ENCODE measurements at places on chromosomes 6 and 20. TPM values are rescaled to one million over a fixed set of nuclear protein-coding genes. Genes with fewer than 3 reads are reported as not detected.

DNA sequence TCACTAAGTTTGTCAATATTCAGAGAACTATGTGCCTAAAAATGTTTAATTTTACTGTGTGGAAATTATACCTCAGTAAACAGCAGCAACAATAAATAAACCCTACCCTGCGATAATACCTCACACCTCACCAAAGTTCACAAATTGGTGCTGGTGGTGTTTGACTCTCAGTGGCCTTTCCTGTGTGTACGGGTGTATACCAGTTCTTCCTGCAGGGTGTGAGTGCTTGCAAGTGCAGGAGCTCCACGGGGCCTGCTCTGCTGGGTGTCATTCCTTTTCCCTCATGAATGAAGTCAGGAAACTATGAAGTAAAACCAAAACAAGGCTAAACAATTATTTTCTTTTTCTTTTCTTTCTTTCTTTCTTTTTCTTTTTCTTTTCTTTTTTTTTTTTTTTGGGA, 4.1 kb upstream of the ENPP5 start:
- DNase-seq, result no peak

DNA sequence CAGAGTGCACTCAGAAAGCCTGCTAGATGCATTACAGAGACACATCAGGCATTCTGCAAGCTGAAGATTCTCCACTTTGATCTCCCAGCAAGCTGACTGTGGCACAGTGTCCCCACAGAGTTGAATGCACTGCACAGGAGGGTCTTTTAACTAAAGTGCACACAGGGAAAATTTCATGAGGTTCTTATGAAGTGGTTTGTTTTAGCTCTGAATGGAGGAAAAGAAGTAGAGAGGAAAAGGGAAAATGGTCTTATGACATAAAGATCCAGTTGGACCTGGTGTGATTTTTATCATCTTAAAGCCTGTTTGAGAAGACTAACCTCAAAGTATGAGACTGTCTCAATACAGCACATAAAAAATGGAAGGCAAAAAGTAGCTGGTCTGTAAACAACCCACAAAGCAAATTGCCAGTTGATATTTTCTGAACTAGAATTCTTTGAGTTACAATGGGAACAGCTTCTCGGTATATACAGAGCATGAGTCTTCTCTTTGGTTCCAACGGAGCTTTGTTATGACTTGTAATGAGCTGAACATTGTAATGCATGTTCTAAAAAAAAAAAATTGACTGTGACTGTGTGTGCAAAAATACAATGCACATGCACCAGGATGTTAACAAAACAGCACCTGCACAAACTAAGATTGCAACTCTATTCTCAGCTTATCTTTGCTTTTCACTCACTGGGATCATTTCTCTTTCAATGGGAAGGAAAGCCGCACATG, 383.0 kb upstream of the ID4 start:
- DNase-seq, result no peak

DNA sequence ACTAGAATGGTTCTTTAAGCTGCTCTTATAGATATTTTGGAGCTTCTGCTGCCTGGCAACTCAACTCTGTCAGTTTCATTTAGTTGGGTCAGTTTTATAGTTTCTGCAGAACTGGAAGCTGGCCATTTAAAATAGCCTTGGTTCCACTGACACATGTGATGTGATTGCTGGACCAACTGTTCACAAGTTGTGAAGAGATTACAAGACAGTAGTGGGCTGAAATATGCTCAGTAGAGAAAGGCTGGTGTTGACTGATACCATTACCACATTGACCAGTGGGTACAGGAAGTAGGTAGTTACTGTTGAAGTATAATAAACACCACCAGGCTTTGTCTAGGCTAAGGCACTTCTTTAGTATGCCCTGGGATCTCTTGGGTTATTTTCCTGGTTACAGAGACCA, 39.0 kb downstream of the BCKDHB start:
- no peak for DNase-seq

- no peak for DNase-seq
Measured at GRCh38 chr6:48111143-48111506, at the start of gene PTCHD4. Gene PTCHD4 (minus strand): TSS chr6:48111197. CDS start chr6:48068957, 42,240 bp downstream.

DNA sequence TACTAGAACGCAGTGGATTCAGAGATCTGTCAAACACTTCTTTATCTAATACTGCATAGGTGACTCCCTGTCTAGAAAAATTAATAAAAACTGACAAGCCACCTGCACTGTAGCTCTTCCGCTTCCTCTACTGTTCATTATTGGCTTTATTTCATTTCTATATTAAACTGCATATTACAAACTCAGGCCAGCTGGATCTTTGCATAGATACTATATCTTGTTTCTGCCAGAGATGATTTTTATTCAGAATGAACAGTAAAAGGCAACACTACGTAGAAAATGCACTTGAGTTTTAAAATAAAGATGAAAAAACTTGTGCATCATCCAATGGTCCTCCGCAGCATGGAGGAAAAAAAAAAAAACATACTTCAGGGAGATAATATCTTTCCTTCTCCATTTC, 508.3 kb downstream of the PRKN start:
- no peak for DNase-seq

DNA sequence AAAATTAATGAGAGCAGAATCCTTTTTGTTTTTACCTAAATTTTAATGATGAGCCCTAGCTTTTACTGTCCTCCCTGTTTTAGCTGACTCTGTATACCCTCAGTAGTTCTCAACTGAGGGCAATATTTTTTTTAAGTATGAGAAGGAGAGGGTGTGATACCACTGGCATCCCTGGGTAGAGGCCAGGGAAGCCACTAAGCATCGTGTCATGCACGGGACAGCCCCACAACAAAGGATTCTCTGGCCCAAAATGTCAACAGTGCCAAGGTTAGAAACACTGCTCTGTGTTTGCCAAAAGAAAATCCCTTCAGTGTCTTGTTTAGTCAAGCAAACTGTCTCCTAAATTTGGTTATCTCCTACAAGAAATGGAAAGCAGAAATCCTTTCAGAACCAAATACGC, 210.4 kb downstream of the KCNQ5 start:
- DNase-seq, result no peak

DNA sequence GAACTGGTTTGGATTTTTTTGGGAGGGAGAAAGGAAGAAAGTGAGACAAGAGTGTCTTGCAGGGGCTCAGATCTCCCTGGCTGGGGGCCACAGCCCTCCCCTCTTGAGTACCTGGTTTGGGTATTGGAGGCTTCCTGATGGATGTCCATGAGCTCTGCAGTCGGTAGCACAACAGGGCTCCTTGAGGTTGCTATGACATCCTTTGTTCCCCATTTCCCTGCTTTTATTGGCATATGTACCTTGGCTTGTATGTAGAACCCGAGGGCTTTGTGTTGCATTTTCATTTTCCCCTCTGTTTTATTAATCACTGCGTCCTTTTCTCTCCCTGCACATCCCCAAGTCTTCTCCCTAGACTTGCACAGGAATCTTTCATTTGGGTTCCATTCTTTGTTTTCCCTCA, 355.5 kb upstream of the TSHZ2 start:
- DNase-seq, result no peak

GRCh38 chr20:16434062-16434664, 139.1 kb downstream of the KIF16B start:
- DNase-seq, result peak; percentile 30

DNA sequence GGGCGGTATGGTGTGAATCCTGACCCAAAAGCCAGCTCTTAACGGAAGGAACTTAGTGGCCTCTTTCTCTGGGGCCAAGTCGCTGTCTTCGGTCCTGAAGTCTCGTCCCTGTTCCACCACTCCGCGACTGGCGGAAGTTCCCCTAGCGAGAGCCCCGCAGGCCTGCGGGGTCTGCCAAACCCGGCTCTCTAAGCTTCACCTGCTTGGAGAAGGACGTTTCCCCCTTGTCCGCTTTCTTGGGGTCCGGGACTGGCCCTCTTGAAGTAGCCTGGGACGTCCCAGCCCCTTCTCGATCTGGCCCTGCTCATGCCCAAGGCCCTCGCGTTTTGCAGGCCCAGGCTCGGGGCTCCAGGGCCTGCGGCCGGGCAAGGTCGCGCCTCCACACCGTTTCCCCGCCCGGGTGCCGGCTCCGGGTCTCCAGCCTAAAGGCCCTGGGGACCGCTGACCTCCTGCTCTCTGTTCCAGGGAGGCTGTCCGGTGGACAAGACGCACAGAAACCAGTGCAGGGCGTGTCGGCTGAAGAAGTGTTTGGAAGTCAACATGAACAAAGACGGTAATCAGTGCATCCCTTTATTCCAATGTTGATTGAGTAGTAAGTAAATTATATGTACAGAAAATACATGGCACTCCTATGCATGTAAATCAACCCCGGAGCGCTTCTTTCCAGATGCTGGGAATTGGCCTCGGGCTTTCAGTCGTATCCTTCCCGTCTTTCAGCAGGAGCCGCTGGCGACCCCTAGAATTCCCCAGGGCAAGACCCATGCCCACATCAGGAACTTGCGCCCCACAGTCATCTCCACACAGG, 8.8 kb downstream of the NR2E1 start:
- no peak for DNase-seq

DNA sequence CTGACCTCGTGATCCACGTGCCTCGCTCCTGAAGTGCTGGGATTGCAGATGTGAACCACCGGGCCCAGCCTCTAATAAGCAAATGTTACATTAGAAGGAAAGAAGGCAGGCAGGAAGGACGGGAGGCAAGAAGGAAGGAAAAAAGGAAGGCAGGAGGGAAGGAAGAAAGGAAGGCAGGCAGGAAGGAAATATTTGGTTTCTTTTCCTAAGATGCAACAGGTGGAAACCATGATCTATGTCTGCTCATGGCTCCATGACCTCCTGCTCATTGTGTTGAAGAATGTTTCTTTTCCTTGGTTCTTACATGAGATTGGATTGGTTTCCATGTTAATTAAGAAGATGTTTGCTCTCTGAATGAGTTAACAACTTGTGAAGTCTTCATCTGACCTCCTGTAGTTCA, 91.8 kb upstream of the SNX9 start:
- DNase-seq, result no peak

The PRDM1 gene
- total RNA-seq, result 20.8 TPM

The CDH26 gene
- 4.1 TPM for total RNA-seq

The TINAG gene
- total RNA-seq, result not detected

The PRSS16 gene
- not detected for total RNA-seq

The GSTA2 gene
- total RNA-seq, result not detected

Measured in omental fat pad (tissue), 4 donors.